ENCODE measurements at places on chromosomes 4 and X. TPM values are rescaled to one million over a fixed set of nuclear protein-coding genes. Genes with fewer than 3 reads are reported as not detected.

DNA sequence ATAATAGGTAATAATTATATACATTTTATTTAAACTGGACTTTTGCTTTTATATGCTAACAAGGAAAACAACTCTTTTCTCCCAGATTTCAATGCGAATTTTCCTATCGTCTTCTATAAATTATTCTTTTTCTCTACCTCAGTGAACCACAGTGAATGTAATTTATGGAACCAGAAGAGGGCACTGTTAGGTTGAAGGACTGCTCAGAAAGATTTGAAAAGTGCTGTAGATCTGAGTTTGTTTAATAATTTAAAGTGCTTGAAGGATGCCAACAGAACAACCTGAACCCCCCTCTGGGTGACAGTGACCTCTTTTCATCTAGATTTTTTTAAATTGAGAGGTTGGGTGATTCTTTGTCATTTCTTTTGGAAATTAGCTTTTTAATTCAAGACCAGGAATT is 54.9 kb downstream of the PHOX2B start:
- DNase-seq: no peak

DNA sequence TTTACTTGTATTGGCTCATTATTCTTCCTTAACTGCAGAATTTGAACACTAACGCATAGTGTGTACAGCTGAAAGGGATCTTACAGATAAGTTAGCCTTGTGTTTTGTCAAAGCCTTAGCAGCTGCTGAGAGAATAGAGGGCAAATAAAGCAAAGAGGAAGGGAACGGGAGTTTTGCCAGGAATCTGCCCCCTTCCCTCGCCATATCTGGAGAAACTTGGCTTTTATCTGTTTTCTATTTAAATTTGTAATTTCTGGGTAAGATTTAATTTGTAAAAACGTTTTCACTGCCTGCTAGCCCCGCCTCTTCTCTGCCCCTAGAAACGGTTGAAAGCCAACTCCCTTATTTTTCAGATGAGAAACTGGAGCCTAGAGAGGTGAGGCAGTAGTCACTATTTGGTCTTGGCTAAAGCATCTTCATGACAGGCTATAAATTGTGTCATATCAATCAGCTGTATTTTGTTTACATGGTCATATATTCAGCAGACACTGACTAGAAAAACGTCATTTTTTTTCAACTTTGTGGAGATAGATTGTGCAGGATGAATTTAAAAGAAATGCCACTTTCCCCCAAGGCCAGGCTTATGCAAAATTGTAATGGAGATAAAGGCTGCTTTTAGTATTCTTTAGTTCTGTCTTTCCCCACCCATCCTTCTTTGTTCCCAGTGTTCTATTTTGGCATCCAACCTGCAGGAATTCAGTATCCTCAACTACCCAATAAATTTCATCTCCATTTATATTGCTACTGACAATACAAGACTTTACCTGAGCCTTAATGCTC is 319.4 kb downstream of the SH2D1A start:
- no peak for DNase-seq

- no peak for DNase-seq
These were observed 152.4 kb upstream of the SPIN4 start for GRCh38 chrX:63503541-63503940.

Gene TMPRSS11B
- 0.31 TPM for polyA plus RNA-seq

Gene LGI2
- 0.79 TPM for polyA plus RNA-seq

GRCh38 chrX:68865300-68865699 is 36.5 kb downstream of the EFNB1 start:
- peak; percentile 22 for DNase-seq

GRCh38 chrX:130786030-130786429 is 117.0 kb downstream of the ENOX2 start:
- no peak for DNase-seq

DNA sequence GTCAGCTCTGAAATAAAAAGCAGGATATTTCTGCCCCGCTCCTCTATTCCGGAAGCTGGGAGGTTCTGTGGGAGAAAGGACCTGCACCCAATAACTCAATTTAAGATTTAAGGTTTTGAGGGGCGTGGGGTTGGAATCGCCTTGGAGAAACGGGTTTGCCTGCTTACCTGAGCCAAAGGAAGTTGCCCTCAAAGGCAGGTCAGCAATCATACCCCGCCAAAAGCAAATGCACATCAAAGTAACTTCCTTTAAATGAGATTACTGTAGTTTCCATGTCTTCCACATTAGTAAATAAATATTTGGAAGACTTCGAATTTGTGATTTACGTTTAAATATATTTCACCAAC is 978 bp upstream of the HS3ST1 start:
- no peak for DNase-seq

Gene FGF2
- polyA plus RNA-seq: 12.6 TPM

All from aorta (tissue), 5 donors.